ENCODE measurements at places on chromosomes 7 and 10.

DNA sequence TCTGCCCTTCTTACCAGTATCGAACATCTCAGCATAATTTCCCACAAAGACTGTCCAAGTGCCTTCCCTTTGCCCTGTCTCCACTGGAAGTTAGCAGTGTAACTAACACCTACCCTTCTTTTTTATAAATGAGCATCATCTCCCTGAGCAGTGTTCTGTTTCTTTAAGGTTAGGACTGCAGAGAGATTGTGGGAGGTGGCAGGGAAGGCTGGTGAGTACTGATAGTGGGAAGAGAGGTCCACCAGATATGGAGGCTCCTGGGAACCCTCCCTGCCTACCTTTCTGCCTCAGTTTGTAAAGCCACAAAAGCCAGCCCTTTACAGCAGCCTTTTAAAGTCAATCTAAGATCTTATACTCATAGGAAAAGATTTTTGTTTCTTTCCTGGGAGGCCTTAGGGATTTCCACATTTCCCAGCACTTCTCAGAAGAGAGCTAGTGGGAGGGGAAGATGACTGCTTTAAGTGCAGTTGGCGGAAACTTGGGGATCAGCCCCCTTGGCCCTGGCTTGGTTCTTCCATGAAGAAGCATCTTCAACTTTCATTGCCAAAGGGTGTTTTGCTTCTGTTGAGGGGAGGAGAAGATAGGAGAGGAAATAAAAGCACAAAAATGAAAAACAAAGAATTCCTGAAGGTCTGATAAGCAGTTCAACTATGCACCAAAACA is 36.6 kb upstream of the CALD1 start:
- no peak for DNase-seq

- DNase-seq, result no peak
Measured at GRCh38 chr7:99311702-99312101, 14.0 kb upstream of the ARPC1A start.

DNA sequence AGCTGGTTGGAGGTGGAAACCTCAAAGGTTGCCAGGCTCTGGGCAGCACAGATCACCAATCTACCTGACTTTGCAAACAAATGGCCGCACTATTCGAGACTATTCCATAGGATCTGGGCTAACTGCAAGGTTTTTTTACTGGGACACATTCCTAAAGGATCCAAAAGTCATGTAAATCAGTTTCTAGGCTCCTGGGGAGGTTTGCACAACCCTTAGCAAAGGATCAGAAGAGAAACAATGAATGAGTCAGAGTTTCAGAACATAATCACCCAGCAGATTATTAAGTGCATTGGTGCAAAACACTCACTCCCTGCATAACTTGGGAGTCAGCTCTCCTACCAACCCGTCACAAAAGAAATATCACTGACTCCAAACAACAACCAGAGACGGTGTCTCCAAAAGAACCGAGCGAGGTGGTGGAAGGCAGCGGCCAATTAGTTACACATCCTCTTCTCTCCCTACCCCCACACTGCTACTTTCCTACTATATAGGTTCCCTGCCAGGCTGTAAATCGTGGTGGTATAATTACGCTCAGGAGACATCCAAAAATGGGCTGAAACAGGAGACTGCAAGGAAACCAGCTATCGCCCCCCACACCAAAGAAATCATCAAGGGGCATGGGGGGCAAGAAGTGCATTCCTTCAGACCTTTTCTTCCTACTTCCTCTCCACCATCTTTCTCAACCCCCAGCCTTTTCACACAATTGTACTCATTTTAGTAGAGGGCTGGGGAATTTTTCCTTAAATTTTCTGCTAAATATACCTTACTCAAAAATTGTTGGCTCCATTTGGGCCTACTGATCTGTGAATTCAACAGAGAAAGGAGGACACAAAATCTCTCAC is 3.2 kb downstream of the UBE2H start:
- DNase-seq, result peak; percentile 98

DNA sequence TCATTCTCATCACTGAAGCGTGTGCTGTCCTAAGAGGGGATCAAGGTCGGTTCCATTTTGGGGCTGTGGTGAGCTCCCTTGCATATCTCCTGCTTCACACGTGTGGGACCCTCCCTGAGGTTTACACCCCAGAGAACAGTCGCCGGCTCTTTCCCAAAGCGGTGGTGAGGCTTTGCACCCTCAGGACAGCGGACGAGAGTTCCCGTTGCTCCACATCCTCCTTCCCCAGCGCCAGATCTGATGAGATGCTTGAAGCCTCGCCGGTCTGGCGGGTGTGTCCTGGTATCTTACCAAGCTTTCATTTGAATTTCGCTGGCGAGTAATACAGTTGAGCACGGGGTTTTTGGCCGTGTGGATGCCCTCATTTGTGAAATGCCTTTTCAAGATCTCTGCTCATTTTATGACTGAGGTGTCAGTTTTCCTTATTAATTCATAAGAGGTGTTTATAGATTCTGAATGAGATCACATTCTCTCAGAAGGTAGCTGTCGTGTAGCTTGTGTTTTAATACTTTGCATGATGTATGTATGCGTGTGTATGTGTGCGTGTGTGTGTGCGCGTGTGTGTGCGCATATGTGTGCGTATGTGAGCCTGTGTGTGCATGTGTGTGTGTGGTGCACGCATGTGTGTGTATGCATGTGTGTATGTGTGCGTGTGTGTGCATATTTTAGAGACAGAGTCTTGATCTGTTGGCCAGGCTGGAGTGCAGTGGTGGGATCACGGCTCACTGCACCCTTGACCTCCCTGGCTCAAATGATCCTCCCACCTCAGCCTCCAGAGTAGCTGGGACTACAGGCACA is 30.7 kb downstream of the ELFN1 start:
- DNase-seq, result no peak

GRCh38 chr7:130084037-130084875 is 13.9 kb downstream of the KLHDC10 start:
- no peak for DNase-seq

DNA sequence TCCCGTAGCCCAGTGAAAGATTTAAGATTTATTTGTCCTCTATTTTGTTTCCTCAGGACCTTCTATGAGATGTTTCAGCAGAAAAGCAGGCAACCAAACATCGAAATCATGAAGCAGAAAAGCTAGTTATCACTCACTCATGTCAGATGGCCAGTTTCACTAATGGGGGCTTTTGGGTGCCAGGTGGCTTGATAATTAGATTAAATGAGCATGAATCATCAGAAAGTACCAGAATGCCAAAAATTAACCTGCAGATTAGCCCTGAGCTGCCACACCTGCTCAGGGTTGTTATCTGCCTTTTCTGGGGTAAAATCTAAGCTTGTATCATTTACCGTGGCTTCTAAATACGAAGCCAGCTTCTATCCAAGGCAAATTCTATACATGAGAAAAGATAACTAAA is 1017.5 kb downstream of the XPNPEP1 start:
- no peak for DNase-seq

- DNase-seq, result no peak
Measured at GRCh38 chr7:89554209-89554608, 600.1 kb upstream of the STEAP1 start.

- no peak for DNase-seq
Measured at GRCh38 chr7:24717247-24717622, 40.0 kb downstream of the GSDME start.

GRCh38 chr7:49432254-49432653 is 341.2 kb upstream of the VWC2 start:
- DNase-seq, result no peak

- DNase-seq, result no peak
Measured at GRCh38 chr7:44595934-44596635, 10.3 kb upstream of the OGDH start.

DNA sequence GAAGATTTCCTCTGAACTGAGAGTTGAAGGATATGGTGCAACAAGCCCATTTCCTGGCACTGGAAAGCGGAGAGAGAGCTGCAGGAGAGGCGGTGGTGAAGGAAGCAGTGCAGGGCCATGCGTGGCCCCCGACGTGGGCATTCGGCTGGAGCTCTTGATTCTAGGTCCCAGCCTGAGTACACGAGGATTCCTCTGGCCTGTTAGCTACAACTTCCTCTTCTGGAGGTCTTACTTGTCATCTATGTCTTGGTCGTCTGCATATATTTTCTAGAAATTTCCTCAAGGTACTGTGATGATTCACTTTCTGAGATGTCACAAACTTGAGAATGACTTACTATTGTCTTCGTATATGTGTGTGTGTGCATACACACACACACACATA is 59.2 kb upstream of the JAZF1 start:
- no peak for DNase-seq

DNA sequence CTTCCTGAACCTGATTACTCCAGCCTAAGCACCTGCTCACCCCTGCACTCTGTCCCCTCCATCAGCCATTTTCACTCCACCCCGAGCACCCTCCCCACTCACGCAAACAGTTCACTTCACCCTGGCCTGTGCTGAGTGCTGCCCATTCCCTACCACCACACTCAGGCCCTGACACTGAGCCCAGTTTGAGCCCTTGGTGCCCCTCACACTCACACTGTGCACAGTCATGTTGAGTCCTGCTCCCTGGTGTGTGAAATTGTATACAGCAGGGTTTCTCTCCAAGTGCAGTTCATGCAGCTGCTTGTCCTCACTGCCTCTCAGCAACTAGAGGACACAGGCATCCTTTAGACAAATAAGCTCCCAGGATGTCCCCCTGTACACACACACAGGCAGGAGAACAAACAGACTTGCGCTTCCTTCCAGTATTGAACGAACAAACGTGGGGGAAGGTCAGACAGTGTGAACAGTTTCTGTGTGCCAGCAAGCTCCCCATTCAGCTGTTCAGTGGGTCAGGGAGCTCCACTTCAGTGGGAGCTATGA is 6.8 kb downstream of the MYO1G start:
- DNase-seq, result no peak

- no peak for DNase-seq
Measured at GRCh38 chr10:114811862-114812261, 9.7 kb upstream of the FHIP2A start.

DNA sequence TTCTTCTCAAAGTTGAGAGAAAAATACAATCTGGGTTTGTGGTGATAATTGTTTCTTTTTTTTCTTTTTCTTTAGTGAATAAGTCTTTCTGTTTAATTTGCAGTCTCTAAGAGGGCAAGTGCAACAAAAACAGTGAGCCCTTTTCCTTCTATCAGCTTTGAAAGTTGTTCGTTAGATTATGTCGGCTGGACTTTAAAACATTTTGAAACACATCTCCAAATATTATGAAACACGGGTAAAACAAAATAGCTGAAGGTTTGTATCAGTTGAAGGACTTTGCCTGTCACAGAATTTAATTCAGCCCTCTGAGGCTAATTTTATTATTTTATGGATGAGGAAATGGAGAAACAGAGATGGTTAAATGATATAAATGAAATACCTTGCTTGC is 85.3 kb downstream of the AGMO start:
- DNase-seq, result no peak

- peak; percentile 95 for DNase-seq
Measured at GRCh38 chr7:40437498-40437897, 302.7 kb downstream of the SUGCT start.

DNA sequence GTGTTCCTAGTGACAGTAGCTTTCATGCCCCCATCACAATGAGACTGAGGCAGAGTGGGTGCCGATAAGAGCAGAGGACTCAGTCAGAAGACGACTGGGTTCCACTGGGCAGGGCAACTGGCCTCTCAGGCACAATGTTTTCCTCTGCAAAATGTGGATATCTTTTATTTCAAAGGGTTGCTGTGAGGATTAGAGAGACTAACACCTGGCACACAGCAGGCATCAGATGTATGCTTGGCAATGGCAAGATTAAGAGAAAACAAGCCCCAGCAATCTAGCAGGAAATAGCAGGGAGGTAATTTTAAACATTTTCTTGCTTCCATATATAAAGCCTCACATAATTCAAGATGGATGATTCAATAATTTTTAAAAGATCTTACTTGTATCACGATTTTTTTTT is 28.0 kb downstream of the SGMS1 start:
- DNase-seq, result no peak

GRCh38 chr7:35253460-35253709 is 515 bp downstream of the TBX20 start:
- no peak for DNase-seq

DNA sequence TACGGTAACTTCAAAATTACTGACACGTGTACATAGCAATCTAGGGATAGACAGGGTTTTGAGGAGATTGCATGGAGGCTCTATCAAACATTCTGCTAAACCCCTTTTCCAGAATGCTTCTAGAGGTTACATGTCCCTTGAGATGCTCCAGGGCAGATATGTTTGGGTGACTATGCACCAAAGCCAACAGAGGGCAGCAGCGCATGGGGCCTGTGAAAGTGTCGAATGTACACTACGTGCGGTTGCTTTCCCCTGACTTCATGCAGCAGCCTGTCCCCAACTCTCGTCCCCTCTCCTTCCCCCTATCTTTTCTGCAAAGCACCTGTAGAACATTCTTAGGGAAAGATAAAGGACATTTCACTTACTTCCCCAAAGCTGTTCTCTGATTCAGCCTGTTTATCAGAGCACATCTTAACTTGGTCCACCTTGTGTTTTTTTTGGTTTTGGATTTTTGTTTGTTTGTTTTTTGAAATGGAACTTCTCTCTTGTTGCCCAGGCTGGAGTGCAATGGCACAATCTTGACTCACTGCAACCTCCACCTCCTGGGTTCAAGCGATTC is 90.2 kb downstream of the UBE3C start:
- no peak for DNase-seq

GRCh38 chr10:78744491-78745090 is 324.2 kb upstream of the ZMIZ1 start:
- no peak for DNase-seq

GRCh38 chr7:40782836-40783235 is 648.0 kb downstream of the SUGCT start:
- DNase-seq, result no peak

DNA sequence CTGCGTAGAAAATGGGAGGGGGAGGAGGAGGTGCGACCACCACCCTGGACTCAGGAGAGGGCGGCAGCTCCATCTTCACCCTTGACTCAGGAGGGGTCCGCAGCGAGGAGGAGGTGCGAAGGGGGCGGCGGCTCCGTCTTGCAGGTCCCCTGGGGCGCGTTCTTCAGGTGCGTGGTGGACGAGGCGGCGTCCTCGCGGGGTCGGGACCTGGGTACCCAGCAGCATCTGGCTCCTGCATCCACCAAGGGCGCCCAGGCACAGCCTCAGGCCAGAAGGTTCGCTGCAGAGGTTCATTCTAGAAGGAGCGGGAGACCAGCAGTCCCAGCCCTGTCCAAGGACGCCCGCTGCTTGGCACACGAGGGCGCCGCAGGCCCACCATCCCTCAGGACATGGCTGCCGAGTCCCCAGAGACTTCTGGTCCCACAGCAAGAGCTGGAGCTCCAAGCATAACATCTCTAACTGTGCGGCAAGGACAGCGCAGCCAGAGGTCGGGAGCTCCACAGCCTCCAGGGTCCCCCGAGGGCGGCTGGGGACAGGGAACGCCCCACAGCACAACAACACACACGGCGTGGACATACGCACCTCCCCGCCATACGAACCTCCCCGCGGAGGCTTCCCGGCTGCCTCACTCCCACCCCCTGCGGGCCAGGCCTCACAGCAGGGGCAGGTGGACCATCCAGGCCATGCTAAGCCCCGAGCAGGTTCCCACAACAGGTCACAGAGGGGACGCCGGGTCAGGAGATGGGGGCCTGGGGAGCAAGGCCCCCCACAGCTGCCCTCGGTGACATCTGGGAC is 16.8 kb upstream of the DPYSL4 start:
- DNase-seq, result no peak
